ENCODE measurements at places on chromosomes 5 and 9. TPM values are rescaled to one million over a fixed set of nuclear protein-coding genes. Genes with fewer than 3 reads are reported as not detected.

The HK3 gene
- total RNA-seq, result not detected

The CTSL gene
- 349 TPM for total RNA-seq

The NR6A1 gene
- total RNA-seq, result under 0.01 TPM

The RNF183 gene
- not detected for total RNA-seq

The FOXD4L4 gene
- 0.18 TPM for total RNA-seq
